Stimulated activated naive B cell treated with anti-CD40 and anti-IgM and Interleukin-4, amounts not matched to agents 10 μg/mL and 1 μg/mL and 100 μg/mL, for 72 hours (primary cell): ENCODE measurements at places on chromosomes 5 and 9.
A peak's percentile ranks its signal among the peaks of the same experiment; 100 is the strongest.

GRCh38 chr5:71743155-71743554, 24.1 kb downstream of the CARTPT start:
- DNase-seq: no peak

DNA sequence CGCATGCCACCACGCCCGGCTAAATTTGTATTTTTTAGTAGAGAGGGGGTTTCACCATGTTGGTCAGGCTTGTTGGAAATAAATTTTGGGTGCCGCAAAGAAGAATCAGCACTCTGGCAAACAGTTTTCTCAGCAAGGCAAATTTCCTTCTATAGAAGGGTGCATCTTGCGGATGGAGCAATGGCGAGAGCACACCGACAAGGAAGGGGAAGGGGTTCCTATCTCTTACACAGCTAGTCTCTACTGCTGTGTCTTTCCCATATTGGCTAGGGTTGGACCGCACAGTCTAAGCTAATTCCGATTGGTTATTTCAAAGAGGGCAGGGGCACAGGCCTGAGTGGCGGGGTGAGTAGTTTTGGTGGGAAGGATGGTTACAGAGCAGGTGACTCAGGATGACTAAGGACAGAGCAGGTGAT, 707 bp downstream of the GTF3C5 start:
- DNase-seq: no peak

DNA sequence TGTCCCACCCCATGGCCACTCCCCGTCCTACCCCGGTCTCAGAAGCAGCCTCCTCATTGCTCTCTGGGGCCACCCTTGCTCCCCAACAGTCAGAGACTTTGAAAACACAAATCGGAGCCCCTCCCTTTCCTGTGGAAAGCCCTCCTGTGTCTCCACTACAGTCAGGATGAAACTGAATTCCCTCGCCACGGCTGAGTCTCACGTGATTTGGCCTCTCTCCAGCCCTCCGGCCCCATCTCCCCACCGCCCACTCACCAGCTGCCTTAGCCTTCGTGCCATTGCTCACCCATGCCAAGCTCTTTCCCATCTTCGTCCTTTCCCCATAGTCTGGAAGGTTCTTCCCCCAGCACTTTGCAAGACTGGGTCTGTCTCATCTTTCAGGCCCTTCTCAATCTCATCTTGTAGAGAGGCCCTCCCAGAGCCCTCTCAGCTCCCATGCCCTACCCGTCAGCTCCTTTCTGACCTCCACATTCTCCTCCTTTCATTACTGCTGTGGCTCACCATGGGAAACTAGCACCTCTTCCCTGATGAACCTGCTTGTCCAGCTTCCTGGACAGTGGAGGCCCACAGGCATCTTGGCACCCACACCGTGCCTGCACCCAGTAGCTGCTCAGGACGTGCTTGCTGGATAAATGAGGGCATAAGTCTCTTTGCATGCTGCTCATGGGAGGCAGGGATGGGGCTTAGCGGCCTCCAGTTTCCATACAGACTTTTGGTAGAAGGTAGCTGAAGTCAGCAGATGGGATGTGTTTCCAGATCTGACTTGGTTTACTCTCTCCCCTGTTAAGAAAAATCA, 126.4 kb upstream of the COL5A1 start:
- no peak for DNase-seq

GRCh38 chr5:102690910-102691309, 64.2 kb upstream of the PAM start:
- no peak for DNase-seq

- no peak for DNase-seq
These were observed 39.6 kb downstream of the UBAP1 start for GRCh38 chr9:34218446-34218845.

DNA sequence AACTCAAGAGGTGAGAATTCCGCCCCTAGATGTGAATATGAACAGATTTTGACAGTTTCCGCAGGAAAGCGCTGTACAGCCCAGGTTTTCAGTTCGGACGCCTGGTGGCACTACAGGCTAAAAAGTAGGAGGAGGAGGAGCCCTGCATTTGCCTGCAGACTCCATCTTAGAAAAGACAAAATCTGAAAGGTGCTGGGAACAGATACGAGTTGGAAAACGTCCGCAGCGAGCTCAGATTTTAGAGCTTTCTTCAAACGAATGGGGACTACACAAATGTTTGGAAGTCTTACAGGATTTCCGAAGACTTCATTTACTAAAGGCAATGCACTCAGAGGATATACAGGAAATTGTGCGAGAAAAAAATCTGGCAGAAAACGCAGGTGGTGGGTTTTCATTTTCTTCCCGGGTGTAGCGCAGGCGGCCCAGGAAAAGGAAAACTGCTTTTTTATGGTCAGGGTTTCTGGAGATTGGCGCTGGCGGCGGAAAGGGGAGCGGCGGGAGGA, 9.9 kb upstream of the PCDHB2 start:
- DNase-seq: peak; percentile 13

DNA sequence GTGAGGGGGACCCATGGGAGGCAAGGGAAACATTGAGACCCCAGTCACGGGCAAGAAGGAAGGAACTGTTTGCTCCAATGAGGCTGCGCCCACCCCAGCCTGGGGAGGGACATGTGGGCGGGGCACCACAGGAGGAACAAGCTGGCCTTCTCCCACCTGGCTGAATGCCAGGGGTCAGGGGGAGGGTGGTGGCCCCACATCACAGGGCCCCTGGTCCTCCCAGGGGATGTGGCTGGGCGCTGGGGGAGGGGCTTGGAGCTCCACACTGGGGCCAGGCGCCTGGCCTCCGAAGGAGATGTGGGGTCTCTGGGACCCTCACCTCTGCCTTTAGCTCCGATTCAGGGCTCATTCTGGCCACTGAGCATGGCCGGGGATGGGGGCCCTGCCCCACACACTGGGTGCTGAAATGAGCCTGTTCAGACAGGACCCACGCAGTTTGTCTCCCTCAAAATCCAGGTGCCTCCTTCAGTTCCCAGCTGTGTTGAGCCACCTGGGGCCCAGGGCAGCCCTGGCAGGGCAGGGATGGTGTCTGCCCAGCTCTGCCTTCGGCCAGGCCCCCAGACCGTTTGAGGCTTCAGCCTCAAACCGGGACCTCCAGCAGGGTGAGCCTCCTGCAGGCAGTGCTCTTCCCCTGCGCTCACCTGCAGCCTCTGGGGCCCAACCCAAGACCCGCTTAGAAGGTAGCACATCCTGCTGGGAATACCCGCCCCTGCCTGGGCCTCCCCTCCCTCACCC, 33.2 kb upstream of the NOTCH1 start:
- DNase-seq: no peak

- no peak for DNase-seq
These were observed 25.9 kb downstream of the CCDC171 start for GRCh38 chr9:15578714-15579113.

- no peak for DNase-seq
These were observed 181.9 kb downstream of the ESM1 start for GRCh38 chr5:54803471-54804011.

GRCh38 chr5:94618029-94618492, 343 bp downstream of the KIAA0825 start:
- DNase-seq: no peak

DNA sequence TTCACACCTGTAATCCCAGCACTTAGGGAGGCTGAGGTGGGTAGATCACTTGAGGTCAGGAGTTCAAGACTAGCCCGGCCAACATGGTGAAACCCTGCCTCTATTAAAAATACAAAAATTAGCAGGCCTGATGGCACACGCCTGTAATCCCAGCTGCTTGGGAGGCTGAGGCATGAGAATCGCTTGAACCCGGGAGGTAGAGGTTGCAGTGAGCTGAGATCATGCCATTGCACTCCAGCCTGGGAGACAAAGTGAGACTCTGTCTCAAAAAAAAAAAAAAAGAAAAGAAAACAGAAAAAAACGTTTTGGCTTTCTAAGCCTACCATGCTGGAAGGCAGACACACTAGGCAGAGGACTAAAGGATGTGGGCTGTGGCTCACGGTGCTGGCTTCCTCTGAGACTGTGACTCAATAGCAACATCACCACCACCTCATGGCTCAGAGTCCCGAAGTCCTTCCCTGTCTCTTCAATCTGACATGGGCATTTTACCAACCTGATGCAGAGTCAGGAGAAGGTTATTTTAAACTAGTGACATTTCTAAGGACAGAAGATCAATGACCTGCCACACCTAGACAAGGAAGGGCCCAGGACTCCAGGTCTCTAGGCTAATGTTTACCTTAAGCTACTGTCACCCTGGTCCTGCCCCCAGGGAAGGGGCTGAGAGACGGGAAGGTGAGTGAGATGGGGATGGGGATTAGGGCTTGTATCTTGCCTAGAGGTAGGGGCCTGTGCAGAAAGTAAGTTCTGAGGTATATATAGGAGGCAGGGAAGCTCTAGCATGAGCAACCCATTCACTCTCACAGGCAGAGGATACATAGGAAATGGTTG, 3.7 kb downstream of the ECSCR start:
- DNase-seq: no peak

DNA sequence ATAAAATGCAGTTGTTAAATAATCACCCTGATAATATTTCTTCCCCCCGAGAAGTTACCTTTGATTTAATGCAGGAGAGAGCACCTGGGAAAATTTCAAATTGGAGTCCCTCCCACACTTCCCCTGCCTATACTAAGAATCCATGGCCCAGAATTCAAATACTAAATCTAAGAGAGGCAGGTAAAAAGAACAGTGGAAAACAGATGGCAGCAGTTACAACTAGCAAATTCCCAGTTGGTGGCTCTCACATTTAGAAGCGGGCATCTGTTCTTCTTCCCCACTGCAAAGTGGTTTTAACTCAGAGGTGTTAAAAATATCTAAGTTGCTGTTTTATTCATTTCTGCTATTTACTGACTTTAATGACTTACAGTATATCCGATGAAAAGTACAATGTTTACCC, 210.4 kb upstream of the ELAVL2 start:
- no peak for DNase-seq

DNA sequence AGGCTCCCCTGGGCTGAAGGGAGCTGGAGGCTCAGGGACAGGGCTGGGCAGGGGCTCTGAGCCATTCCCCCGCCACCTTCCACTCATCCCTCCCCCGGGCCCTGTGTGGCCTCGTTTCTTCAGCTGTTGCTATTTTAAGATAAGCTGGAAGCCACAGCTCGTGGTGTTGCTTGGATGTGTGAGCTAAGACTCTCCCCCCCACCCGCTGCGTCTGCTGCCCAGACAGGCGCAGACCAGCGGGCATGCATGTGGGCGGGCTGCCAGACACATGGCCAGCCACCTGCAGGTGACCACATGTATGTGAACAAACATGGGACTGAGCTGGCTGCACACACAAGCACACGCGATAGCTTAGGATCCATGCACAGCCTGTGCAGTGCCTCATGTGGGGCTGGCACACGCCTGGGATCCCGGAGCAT, 8.7 kb downstream of the SNCB start:
- no peak for DNase-seq

GRCh38 chr5:159851053-159851452, 65.2 kb upstream of the ADRA1B start:
- DNase-seq: no peak

- no peak for DNase-seq
These were observed 510.5 kb downstream of the RAB3C start for GRCh38 chr5:59093329-59093728.

DNA sequence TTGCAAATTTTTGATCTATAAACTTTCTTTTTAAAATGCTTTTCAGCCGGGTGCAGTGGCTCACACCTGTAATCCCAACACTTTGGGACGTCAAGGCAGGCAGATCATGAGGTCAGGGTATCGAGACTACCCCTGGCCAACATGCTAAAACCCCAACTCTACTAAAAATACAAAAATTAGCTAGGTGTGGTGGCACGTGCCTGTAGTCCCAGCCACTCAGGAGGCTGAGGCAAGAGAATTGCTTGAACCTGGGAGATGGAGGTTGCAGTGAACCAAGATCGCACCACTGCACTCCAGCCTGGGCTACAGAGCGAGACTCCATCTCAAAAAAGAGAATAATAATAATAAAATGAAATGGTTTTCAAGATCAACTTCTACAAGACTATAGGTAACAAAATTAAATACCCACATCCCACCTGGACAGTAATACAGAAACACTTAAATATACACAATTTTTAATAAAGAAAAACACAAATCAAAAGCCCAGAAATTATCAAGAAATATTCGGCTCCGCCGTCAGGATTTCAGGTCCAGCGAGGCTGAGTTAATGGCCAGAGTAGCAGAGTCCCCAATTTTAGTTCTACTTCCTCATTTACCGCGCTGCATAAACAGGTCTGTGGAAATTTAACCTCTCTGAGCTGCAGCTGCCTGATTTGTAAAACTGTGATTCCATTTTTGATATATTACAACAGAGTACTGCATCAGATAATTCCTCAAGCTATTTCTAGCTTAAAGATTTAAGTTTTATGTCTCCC, 4.0 kb downstream of the TUT7 start:
- DNase-seq: no peak

DNA sequence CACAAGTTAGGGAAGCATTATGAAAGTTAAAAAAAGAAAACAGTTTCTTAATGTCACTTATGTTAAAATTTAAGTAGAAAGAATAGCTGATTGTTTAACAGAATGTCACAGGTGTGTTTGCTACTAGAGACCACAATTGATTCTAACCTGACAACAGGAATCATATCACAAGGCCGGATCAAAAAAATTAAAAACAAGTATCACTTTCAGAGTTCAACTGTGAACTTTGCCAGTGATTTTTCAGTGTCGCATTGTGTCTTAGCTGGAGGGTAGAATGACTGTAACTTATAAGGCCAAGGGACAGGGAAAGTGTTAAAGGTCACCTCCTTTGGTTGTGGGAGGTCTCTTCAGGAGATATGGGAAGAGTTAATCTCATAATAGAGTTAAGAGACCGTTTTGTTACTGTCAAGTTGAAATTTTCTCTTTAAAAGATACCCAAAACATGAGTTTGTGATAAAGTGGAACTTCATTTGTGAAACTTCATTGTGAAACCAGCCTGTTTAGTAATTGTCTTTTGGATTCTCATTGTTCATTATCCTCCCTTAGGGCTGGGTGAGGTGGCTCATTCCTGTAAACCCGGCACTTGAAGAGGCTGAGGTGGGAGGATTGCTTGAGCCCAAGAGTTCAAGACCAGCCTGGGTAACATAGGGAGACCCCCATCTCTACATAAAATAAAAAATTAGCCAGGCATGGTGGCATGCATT, 40.9 kb downstream of the CPEB4 start:
- DNase-seq: no peak

- DNase-seq: no peak
These were observed 83.7 kb upstream of the ORM1 start for GRCh38 chr9:114238891-114239875.

GRCh38 chr9:76725011-76725546, 39.2 kb upstream of the PCA3 start:
- DNase-seq: no peak

DNA sequence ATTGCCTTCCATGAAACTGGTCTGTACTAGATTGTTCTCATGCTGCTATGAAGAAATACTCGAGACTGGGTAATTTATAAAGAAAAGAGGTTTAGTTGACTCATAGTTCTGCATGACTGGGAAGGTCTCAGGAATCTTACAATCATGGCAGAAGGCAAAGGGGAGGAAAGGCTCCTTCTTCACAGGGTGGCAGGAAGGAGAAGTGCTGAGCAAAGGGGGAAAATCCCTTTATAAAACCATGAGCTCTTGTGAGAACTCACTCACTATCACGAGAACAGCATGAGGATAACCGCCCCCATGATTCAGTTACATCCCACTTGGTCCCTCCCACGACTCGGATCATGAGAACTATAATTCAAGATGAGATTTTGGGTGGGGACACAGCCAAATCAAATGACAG, 163.2 kb downstream of the RFK start:
- DNase-seq: no peak
